ENCODE measurements at places on chromosomes 7 and 10. TPM values are rescaled to one million over a fixed set of nuclear protein-coding genes. Genes with fewer than 3 reads are reported as not detected.

GRCh38 chr10:52514481-52514880 lies 200.4 kb downstream of the DKK1 start:
- H3K36me3 ChIP-seq, result no peaks in the 10 kb centered on the region
- H3K4me3 ChIP-seq, result no peak overlapping the region
- no peaks in the 10 kb centered on the region for H3K4me1 ChIP-seq
- DNase-seq, result no peak
- no peak overlapping the region for H3K27ac ChIP-seq

- H3K4me3 ChIP-seq, result no peak overlapping the region
- no peak for DNase-seq
- no peaks in the 10 kb centered on the region for H3K27me3 ChIP-seq
- H3K4me1 ChIP-seq, result peaks cover 34% of the 10 kb centered on the region
These were observed 83.0 kb upstream of the SEC61G start for GRCh38 chr7:54841772-54842697.

DNA sequence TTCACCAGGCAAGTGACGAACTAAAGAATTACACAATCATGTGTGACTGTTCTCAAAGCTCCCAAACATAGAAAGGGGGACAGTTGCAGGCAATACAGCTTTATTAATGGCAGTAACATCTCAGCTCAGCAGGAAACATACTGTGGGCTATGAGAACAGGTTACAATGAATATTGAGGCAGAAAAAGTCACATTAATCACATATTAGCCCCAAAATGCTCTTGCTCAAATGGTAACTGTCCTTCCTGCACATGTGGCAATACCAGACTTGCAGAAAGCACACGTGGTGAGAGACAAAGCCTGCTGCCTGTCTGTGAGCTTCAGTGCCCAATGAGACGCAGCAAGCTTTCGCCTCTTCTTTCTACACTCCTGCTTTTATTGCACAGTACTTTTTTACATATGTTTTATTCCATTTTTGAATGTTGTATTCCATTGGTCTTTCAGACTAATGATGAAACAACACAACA lies 104.9 kb upstream of the ACBD5 start:
- no peaks in the 10 kb centered on the region for H3K4me1 ChIP-seq
- H3K27me3 ChIP-seq, result peaks cover 19% of the 10 kb centered on the region
- DNase-seq, result no peak
- no peaks in the 10 kb centered on the region for H3K36me3 ChIP-seq
- H3K4me3 ChIP-seq, result no peak overlapping the region

DNA sequence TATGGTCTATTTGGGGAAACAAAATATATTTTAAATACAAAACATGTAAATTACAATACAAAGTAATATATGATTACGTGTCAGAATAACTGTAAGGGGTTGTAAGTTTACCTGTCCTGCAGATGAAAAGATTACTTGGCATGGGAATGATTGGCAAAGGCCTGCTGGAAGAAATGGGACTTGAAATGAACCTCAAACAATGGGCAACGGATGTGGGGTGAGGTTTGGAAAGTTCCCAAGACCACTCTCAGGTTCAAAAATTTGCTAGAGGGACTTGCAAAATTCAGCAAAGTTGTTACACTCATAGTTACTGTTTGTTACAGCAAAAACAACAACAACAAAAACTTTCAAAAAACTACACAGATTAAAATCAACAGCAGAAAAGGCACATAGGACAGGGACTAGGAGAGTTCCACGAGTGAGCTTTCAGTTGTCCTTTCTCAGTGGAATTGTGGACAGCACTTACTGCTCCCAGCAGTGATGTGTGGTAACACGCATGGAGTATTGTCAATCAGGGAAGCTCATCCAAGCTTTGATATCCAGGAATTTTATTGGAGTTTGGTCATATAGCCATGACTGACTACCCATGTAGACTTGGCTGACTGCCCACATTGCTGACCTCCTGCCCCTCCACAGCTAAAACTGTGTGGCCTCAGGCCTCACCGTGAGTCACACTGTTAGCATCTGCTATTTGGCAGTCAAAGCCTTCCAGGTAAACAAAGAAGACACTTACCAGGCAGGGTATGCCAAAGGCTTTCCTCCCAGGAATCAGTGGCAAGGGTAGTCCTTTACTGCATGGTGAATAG lies 43.8 kb downstream of the EXOC6 start:
- no peaks in the 10 kb centered on the region for H3K36me3 ChIP-seq
- no peak overlapping the region for H3K4me3 ChIP-seq
- no peak for DNase-seq

DNA sequence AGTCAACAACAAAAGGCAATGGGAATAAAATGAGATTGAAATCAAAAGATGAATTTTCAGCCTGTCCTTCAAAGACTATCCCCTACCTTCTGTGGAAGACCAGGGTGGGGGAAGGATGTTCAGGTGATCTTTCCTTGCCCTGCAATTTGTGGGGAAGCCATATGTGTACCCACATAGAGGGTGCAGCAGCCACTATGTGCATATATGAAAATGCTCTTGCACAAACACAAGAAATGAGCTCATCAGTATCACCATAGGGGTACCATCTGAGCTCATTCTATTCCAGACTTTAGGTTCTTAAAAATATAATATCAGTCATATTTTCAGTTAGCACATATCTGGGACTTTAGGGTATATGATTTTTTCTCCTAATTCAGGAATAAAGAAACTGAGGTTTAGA lies 17.7 kb downstream of the GIMAP5 start:
- H3K36me3 ChIP-seq, result no peaks in the 10 kb centered on the region
- no peak overlapping the region for H3K27ac ChIP-seq
- peaks cover 7% of the 10 kb centered on the region for H3K4me1 ChIP-seq
- no peaks in the 10 kb centered on the region for H3K27me3 ChIP-seq
- no peak overlapping the region for H3K4me3 ChIP-seq

DNA sequence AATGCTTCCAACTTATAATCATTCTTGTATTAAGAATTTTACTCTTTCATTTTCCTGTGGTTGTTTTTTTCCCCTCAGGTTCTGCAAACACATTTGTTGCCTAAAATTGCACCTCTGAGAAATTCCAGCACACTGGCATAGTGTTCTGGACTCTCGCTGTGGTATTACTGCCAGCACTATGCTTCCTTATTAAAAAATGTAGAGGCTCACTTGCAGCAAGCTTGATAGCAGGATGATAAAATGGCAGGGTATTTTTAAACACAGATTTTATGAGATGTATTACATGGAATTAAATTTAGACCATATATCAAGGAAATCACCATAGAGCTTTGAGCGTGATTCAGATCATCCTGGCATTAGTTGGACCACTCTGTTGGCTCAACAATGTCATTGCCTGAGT lies 416.7 kb upstream of the AKR1E2 start:
- no peaks in the 10 kb centered on the region for H3K27me3 ChIP-seq
- H3K4me3 ChIP-seq, result no peak overlapping the region
- DNase-seq, result no peak
- no peak overlapping the region for H3K27ac ChIP-seq
- no peaks in the 10 kb centered on the region for H3K4me1 ChIP-seq
- H3K36me3 ChIP-seq, result no peaks in the 10 kb centered on the region

SLC29A3 gene
- 1.3 TPM for total RNA-seq

- no peak for DNase-seq
- H3K4me1 ChIP-seq, result no peaks in the 10 kb centered on the region
- no peak overlapping the region for H3K27ac ChIP-seq
- H3K4me3 ChIP-seq, result no peak overlapping the region
- H3K27me3 ChIP-seq, result peaks cover 2% of the 10 kb centered on the region
These were observed 159.7 kb upstream of the GPR26 start for GRCh38 chr10:123506455-123506854.

- H3K27ac ChIP-seq, result no peak overlapping the region
- peaks cover 11% of the 10 kb centered on the region for H3K4me1 ChIP-seq
- H3K27me3 ChIP-seq, result no peaks in the 10 kb centered on the region
- H3K36me3 ChIP-seq, result no peaks in the 10 kb centered on the region
These were observed 91.1 kb upstream of the TNS3 start for GRCh38 chr7:47672977-47673381.

DNA sequence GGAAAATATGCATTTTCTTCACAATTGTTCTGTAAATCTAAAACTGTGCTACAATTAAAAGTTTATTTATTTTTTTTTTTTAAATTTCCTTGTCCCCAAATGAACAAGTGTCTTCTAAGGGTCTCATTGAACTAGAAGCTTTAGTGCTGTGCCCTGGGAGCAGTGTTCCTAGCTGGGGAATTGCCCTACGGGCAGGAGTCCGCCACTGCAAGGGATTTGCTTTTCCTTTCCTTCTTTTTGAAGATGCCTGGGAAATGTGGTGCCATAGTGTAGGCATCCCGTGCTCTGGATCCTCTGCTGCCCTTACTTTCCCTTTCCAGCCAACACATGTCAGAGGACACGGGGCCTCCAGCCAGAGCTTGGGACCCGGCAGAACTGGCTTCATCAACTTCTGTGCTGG lies 177.1 kb upstream of the CTBP2 start:
- peaks cover 5% of the 10 kb centered on the region for H3K27me3 ChIP-seq
- DNase-seq, result no peak
- H3K4me3 ChIP-seq, result no peak overlapping the region
- H3K4me1 ChIP-seq, result no peaks in the 10 kb centered on the region
- H3K36me3 ChIP-seq, result no peaks in the 10 kb centered on the region

BAIAP2L1 gene
- 26.4 TPM for total RNA-seq

GRCh38 chr7:65509368-65510186 lies 135.9 kb downstream of the ZNF92 start:
- peaks cover 32% of the 10 kb centered on the region for H3K27me3 ChIP-seq
- H3K27ac ChIP-seq, result no peak overlapping the region
- no peak for DNase-seq
- H3K36me3 ChIP-seq, result no peaks in the 10 kb centered on the region
- peak overlapping the region; percentile 51 for H3K4me3 ChIP-seq

HABP2 gene
- not detected for total RNA-seq

All from suprapubic skin (tissue), 4 donors.